ENCODE measurements at places on chromosomes 13 and 19.

GRCh38 chr13:65965501-65965900 is 1264.6 kb downstream of the PCDH9 start:
- peak; percentile 78 for DNase-seq

DNA sequence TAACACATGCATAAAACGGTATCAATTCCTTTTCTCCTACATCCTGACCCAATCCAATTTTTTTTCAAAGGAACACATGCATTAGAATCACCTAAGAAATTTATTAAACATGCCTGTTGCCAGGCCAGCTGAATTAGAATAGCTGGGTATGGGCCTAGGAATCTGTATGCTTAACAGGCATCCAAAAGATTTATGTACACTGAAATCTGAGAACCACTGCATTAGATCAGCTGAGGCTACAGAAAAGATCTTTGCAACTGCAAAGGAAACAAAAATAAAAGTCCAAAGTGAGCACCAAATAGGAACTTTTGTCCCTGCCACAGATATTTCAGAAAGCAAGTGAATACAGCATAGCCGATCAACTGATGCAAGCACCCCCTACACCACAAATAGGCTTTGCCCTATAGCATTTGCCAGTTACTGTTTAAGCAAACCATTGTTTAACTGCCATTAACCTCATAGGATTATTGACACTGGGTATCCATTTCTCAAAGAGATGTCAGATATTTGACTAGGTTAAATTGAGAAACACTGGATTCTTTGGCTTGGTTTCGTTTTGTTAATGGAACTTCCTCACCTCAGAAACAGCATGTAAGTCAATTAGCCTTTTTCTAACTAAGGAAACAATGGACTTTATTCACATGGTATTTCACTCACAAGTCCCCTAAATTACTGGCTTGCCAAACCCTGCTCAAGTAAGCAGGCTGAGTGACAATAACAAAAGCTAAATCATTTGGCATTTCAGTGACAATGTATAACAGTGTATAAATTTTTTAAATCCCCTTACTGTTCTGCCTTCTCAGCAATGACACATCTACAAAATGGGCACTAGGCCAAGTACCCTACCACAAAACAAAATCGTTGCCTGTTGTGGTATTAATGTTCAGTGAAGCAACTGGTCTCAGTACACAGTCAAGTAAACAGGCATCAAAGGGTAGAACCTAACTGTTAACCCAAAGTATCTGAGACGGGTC is 67.8 kb downstream of the SUCLA2 start:
- no peak for DNase-seq

GRCh38 chr13:33606692-33607091 is 211.3 kb upstream of the RFC3 start:
- DNase-seq = peak; percentile 43

GRCh38 chr13:24906268-24906667 is 142.3 kb downstream of the RNF17 start:
- DNase-seq = no peak

DNA sequence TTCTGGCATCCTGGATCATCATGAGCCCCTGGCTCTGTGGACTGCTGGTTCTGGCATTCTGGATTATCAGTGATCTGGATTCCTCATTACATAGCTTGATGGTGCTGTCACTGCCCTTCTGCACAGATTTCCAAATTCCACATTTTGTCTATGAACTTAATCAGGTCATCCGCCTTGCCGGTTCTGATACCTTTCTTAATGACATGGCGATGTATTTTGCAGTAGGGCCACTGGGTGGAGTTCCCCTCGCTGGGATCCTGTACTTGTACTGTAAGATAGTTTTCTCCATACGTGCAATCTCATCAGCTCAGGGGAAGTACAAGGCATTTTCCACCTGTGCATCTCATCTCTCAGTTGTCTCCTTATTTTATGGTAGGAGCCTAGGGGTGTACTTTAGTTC is 24.4 kb upstream of the OR7C2 start:
- DNase-seq = no peak

- DNase-seq = no peak
Measured at GRCh38 chr13:29664591-29664990, 69.1 kb upstream of the SLC7A1 start.

GRCh38 chr13:36509369-36509768 is 77.1 kb downstream of the CCNA1 start:
- DNase-seq = no peak

DNA sequence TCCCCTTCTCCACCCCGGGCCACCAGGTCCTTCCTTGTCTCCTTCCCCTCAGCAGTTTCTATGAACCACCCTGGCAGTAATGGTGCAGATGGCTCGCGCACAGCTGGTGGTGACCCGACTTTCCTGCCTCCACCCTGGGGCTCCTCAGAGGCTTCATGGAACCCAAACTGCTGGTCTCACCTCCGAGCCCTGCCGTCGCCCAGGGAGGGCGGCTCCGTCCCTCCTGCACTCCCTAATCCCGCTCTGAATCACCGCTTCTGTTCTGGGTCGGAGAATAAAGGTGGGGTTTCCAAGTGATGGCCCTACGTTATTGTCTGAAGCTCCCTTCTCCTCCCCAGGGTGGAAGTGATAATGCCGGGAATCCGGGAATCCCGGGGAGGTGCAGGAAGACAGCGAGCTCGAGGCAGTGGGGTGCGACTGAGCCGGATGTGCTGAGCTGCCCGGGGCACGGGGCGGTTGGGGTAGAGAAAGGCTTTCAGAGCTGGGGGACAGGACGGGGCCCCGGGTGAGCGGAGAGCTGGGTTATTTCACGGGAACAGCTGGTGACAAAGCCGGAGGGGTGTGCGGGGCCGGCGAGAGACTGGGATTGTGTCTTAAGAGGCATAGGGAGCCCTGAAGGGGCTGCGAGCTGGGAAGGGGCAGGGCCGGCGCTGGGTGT is 711 bp downstream of the FUT2 start:
- no peak for DNase-seq

- no peak for DNase-seq
Measured at GRCh38 chr13:75329723-75330122, 152.2 kb downstream of the TBC1D4 start.

DNA sequence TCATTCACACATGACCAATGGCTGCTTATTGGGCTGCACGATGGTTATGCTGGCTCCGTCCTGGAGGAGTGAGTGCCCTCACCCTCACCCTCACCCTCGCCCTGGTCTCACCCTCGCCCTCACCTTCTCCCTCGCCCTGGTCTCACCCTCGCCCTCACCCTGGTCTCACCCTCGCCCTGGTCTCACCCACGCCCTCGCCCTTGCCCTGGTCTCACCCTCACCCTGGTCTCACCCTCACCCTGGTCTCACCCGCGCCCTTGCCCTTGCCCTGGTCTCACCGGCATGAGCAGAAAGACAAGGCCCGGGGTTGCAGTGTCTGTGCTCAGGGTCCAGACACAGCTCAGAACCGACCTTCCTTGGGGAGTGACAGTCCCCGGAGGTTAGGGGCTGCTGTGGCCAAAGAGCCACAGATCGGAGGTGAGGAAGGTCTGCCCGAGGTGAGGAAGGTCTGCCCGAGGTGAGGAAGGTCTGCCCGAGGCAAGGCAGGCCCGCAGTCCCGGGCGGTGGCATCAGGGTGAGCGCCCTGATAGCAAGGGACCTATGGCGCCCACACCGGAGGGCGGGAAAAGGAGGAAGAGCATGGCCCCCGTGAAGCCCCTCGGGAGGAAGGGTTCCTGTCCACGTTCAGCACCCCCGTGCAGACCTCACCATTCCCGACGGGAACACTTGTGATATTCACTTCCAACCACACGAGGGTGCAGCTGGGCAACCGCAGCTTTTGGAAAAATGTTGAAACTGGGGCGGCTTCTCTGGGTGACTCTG is 65.6 kb downstream of the MCF2L start:
- DNase-seq = peak; percentile 84

GRCh38 chr13:93723316-93723715 is 496.7 kb downstream of the GPC6 start:
- DNase-seq = no peak

- DNase-seq = no peak
Measured at GRCh38 chr13:34747507-34747906, 194.6 kb upstream of the NBEA start.

DNA sequence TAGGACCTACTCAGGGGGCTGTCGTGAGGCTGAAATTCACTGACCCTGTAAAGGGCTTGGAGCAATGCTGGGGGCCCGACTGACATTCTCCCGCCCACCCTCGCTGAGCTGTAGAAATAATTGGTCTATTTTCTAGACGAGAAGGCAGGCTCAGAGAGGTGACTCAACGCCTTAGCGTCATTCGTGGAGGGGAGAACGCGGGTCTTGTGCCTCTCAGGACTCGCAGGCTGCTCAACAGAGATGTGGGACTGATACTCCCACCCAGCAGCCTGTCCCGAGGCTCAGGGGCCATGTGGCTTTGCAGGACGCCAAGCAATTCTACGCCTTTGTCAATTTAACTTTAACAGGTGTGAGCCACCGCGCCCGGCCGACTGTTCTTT is 23.6 kb upstream of the ASPDH start:
- DNase-seq = no peak

- DNase-seq = no peak
Measured at GRCh38 chr13:52947921-52948373, 80.7 kb upstream of the OLFM4 start.

- no peak for DNase-seq
Measured at GRCh38 chr19:16385296-16385695, 60.7 kb downstream of the KLF2 start.

DNA sequence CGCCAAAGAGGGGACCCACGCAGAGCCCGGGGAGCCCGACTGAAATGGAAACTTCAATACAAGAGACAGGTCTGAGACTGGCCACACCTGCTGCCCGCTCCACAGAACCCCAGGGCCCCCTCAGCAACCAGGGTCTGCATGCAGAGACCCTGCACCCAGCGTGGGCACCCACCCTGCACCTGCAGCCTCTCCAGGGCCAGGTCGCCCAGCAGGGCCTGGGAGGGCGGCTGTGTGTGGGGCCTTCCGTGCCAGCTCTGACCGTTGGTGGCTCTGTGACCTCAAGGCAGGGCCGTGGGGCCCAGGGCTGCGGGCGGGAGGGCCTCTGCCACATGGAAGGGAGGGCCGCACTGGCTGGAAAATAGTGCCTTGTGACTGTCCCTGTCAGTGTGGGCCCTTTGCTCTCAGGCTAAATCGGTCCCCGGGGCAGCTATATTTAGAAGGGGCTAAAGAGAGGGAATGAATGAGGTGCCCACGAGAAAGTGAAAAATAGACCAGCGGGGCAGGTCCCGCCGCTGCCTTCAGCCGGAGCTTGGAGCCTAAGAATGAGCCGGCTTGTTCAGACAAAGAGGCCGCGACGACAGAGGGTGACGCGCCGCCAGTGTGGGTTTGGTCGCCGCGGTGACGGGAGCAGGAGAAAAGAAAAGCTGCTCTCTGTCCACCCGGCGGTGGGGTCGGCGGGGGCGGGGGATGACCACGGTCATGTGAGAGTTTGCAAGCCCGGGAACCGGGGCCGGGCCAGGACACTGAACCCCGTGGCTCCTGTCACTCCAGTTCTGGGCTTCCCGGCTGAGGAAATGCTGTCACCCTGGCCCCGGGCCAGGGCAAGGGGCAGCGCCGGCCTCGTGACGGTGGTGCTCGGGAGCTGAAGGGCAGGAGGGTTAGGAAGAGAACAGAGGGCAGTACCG is 70.5 kb downstream of the GADD45B start:
- DNase-seq = no peak

DNA sequence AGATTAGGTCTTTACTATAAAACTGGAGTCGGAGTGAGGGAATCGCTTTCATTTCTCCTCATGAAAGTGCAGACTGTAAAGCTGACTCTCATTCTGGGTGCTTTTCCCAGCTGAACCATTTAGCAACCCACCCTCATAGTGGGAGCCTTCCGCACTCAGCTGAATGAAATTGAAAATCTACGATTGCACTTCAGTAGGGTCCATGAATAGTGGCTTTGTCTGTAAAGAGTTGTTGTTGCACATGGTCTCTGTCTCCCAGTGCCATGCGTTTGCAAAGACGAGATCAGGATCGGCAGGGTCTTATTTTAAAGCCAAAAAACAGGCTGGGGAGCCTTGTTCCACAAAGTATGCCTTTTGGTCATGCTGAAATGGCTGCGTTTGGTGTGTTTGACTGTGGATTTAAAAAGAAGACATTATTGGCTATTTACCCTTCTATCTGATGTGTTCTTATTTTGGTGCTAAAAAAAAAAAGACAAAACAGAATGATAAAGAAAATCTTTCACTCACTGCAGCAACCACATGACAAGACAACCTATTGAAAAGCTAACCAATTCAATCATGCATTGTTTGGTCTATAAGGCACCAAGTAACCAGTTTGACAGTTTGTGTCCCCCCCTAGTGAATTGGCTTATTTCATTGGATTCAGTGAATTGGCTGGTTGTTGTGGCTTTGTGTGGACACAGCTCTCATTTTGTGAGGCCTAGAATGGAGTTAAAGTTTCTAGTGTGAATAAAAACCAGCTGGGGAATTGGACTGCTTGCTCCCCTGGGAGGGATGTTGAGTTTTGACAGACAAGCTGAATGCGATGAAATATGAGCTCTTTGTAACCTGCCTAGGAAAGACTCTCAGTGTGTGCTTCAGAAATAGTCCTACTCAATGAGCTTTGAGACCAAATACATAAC is 65.6 kb downstream of the ARHGAP35 start:
- DNase-seq = no peak

- peak; percentile 56 for DNase-seq
Measured at GRCh38 chr19:12720851-12721655, 2.7 kb downstream of the TNPO2 start.

- no peak for DNase-seq
Measured at GRCh38 chr19:29546583-29547190, 20.9 kb downstream of the VSTM2B start.

- no peak for DNase-seq
Measured at GRCh38 chr13:80877209-80877943, 536.5 kb upstream of the SPRY2 start.

Data from foreskin fibroblast (primary cell).